ACHN (cell line): ENCODE measurements at places on chromosomes 4 and X.

DNA sequence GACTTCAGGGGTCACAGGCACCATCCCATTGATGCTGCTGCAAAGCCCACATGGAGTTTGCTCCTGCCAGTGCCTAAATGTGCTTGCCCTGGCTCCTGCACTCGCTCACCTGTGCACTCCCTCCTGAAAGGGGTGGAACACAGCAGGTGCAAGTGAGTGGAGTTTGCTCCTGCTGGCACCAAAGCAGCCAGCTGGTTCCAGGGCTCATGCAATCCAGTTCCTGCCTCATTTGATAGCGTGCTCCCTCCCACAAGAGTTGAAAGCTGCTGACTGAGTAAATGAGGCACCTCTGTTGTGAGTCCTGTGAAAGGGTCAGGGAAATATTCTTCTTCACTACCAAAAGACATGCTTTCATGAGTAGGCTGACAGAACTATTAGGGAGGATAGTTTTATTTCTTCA lies 30.5 kb downstream of the CXCL8 start:
- DNase-seq, result no peak

DNA sequence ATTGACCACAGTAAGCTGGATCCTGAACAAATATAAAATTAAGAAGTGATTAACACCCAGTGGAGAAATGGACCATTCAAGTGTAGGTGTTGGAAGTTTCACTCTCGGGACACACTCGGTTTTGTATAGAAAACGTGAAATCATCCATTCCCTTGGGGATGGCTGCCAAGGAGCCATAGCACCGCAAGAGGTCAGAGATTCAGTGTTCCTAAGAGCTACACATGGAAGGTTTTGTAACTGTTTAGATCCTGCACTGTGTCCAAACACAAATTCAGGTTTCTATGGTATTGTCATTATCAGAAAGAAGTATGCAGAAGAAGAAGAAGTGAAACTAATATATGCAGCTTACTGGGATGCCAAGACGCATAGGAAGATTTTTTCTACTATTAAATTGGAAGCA lies 281.0 kb downstream of the LDB2 start:
- no peak for DNase-seq

DNA sequence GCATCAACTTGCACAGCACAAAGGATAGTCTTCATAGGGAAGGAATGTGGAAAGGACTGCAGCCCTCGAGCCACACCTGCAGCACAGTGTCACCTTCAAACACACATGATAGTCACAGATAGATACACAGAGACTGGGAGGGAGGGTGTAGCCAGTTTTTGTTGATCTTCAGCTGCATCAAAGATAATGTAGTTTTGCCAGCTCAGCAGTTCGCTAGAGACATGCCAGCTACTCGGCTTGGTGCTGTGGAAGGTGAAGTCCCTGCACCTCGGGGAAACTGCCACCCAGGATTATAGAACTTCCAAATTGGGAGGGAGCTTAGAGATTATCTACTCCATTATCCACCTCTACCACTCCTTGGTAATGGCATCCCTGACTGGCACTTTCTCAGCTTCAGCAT lies 92.9 kb upstream of the PAK3 start:
- DNase-seq, result no peak

- no peak for DNase-seq
Observed at GRCh38 chrX:72130762-72131250, 909 bp downstream of the RTL5 start.

DNA sequence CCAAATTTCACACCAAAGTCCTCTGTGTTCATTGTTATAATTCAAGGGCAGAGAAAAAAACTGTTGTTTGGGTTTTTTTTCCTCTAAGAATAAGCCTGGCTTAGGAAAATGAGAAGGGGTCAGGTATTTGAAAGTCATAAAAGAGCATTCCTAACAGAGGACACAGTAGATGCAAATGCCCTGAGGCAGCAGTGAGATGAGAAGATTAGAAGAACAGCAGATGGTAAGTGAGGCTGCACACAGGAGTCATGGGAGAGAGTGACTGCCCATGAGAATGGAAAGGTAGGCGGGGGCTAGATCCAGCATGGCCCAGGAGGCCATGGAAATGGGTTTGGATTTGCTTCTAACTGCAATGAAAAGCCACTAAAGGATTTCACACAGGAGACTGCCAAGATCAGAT lies 107.5 kb upstream of the RBPJ start:
- no peak for DNase-seq

DNA sequence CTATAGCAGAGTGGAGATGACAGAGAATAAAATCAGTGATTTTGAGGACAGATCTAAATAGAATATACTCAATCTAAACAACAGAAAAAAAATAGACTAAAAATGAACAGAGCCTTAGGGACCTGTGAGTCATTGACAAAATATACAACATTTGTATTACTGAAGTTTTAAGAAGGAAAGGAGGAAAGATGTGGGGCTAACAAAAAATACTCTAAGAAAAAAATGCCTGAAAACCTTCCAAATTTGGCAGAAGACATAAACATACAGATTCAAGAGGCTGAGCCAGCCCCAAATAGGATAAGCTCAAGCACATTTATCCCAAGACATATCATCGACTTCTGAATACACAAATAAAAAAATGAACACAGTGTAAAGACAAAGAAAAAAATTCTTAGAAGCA lies 123.6 kb upstream of the INTU start:
- no peak for DNase-seq

DNA sequence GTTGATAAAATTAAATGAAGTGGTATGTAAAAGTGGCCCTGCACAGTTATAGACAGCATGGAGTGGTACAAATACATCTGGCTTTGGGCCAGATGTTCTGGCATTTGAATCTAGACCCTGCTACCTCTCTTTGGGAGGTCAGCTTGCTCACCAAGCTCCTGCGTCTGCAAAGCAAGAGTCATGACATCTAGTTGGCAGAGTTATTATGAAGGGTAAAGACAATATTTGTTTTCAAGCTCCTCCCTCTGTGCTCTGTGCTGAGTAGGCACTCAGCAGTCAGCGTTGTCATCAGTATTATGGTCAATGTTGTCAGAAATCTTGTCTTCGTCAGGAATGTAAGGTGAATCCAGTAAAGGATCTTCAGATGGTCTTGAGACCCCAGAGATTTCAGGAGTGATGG lies 55.8 kb downstream of the CCNI start:
- no peak for DNase-seq

DNA sequence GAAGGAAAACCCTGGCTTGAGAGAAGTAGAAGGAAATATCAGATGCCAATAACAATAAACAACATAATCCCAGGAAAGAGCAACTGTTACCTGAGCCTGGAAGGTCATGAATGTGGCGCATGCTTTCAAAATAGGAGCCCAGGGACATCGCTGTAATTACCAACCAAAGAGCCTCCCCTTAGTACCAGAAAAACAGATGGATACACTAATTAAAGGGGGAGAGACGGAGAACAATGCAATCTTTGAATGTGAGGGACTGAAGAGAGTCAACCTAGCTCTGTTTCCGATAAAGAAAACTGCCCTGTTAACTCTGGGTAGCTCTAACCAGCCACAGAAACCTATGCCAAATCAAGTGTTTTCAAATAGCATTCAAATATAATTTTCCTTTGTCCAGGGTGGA lies 161.4 kb downstream of the ENOX2 start:
- no peak for DNase-seq

GRCh38 chr4:2353222-2354107 lies 65.0 kb downstream of the ZFYVE28 start:
- no peak for DNase-seq

GRCh38 chr4:113645771-113646441 lies 115.6 kb downstream of the CAMK2D start:
- DNase-seq, result peak; percentile 66

DNA sequence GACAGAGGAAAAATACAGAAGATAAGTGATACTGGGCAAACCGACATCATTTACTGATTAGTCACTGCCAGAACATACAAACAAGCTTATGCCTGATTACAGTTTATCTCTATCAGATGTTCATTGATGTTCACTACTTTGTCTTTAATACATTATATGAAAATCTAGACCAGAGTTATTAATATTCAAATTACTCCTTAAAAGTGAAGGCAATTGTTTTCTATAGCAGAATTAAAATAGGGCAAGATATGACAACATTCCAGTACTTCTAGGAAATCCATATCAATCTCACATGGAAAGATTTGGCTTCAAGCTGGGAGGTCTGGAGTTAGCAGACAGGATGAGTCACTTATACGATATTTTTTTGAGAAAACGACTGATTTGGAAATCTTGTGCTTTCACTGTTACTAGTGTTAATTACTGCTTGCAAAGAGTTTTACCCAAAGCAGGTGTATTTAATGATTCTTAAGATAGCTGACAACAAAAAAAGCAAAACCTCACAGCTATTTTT lies 31.8 kb downstream of the HPGD start:
- peak; percentile 22 for DNase-seq

DNA sequence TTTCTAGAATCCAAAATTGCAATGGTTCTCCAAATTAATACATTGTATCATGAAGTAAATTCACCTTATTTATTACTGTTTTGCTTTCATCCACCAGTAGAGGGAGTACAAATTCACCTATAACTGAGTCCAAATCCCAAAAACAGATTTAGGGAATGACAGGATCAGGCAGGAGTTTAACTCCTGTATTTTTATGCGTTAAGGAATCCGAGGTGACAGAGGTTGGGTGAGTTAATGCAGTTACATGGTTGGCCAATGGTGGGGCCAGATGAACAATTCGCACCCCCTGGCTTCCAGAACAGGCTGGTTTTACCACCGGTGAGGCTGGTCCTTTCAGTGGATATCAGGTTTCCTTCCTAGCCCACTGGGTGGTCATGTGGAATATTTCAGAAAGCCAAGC lies 82.4 kb downstream of the MTNR1A start:
- DNase-seq, result peak; percentile 30

GRCh38 chr4:8437281-8437680 lies 3.2 kb downstream of the ACOX3 start:
- DNase-seq, result no peak

DNA sequence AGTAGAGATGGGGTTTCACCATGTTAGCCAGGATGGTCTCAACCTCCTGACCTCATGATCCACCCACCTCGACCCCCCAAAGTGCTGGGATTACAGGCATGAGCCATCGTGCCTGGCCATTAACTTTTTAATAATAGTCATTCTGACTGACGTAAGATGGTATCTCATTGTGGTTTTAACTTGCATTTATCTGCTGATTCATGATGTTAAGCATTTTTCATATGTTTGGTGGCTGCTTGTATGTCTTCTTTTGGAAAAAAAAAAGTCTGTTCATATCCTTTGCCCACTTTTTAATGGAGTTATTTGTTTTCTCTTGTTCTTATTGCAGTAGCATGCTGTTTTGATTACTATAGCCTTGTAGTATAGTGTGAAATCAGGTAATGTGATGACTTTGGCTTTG lies 45.8 kb downstream of the ANXA10 start:
- no peak for DNase-seq

GRCh38 chr4:98617358-98618047 lies 40.9 kb downstream of the TSPAN5 start:
- no peak for DNase-seq

DNA sequence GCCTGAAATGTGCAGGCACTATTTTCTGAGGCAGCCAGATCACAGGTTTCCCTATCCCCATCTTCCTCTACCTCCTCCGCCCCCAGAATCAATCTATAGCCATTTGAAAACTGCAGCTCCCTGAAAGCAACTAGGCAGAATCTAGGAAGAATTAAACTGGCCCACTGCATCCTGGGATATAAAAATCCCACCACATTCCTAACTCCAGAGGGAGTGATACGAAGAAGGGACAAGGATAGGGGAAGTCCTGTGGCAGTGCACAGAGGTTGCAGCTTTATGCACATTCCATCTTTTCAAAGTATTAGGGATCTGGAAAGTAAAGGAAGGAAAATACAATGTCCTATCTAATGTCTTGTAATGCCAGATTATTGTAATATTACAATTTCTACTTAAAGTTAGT lies 18.3 kb upstream of the HERC3 start:
- peak; percentile 54 for DNase-seq

GRCh38 chrX:125505207-125505606 lies 185.5 kb downstream of the TEX13C start:
- DNase-seq, result no peak

DNA sequence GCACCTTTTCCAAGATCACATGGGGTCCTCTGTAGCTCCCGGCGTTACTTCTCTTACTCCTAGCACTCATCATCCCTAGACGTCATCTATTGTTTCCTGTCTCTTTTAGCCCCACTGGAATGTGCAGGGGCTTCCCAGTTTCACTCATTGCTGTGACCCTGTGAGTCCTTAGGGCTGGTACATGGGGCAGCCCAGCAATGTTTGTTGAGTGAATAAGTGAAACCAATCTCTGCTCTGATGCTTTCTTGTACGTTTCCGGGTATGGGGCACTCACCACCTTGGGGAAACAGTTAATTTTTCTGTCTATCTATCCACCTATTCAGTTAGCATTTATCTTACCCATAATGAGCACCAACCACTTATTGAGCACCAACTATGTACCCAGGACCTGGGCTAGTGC lies 16.1 kb downstream of the MSX1 start:
- DNase-seq, result no peak

GRCh38 chr4:3193531-3194203 lies 55.3 kb upstream of the MSANTD1 start:
- DNase-seq, result peak; percentile 11

GRCh38 chrX:51893931-51894696 lies 691 bp downstream of the MAGED1 start:
- DNase-seq, result peak; percentile 11

- no peak for DNase-seq
Observed at GRCh38 chr4:13601048-13601447, 26.5 kb downstream of the BOD1L1 start.

DNA sequence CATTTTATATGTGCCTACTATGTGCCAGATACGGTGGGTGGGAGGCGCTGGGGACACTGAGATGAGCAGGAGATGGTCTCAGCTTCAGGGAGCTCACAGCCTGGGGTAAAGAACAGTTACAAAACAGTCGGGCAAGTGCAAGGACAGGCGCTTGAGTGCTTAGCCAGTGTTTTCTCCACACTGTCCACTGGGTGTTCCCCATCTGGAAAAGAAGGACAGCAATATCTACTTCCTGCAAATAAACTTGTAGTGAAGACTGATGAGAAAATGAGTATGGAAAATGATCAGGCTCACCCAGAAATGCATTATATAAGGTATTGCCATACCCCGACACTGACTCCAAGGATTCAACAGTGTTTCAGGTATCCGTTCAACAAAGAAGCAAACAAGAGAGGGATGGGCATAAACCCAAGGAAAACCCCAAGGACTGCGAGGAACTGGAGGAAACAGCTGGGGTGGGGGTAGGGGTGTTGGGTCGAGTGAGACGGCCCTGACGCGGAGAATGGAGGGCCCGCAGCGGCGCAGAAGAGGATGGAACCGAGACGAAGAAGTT lies 835 bp downstream of the TMEM185A start:
- DNase-seq, result peak; percentile 33
